ENCODE measurements at places on chromosomes 6 and 20.

DNA sequence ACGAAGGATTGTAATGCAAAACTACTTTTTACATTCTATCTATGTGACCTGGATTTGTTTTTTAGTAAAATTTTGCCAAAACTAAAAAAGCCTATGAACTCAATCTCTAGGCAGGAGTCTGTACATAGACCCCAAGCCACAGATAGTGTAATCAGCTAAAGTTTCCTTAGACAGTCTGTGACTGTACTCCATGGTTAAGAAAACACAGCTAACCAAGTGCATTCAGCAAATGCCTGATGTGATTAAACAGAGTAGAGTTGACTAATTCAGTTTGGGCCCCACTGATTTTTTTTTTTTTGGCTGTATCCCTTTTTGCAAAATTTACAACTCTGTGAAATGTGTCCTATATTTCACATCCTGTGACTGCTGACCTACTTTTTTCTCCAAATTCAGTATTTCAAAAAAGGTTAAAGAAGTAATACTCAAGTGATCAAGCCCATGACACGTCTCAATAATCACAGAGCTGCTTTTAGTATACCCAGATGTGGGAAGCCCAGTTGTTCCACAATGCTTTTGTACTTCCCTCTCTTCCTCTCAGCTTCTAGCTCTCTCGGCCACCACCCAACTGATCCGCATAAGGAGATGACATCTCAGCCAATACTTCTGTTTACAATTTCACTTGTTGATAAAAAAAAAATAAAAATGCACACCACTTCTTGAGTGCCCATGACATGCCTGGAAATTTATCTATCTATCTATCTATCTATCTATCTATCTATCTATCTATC lies 108.8 kb upstream of the TBX18 start:
- peak; percentile 34 for DNase-seq

DNA sequence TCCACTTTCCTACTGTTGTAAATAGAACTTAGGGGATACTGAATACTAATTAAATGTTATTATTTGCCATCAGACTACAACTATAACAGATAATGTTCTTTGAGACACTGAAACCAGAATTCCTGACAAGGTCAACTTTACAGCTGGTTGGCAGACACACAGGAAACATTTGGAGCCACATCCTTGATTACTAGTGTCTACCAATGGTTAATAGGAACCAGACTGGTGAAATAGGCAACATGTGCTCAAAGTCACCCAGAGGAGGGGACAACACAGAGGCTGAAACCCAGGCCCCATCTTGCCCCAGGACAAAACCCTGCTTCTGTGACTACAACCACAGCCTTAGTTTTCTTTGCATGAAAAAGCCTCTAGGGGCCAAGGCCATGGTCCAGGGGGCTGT lies 47.8 kb upstream of the NT5E start:
- DNase-seq = no peak

- DNase-seq = no peak
Measured at GRCh38 chr6:131923356-131923755, 27.8 kb downstream of the CCN2 start.

- peak; percentile 79 for DNase-seq
Measured at GRCh38 chr6:81485395-81485794, 267.1 kb downstream of the TENT5A start.

GRCh38 chr6:49543087-49543858 lies 7.2 kb upstream of the C6orf141 start:
- no peak for DNase-seq

DNA sequence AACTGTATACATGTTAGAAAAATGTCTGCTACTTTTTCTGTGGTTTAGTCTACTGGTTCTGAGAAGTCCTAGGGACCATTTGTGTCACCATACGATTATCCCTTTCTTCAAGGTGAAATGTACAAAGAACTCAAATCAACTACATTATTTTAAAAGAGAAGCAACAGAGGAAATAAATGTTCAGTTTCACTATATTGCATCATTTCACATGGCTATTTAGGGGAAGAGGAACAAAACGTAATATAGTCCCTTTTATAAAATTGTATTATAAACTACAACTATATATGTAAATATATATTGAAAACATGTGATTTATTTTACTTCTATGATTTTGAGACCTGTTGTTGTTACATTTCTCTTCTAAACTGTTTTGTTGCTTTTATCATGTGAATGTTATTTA lies 1308.0 kb downstream of the EPHA7 start:
- no peak for DNase-seq

- no peak for DNase-seq
Measured at GRCh38 chr6:83092756-83093399, 25.4 kb downstream of the DOP1A start.

DNA sequence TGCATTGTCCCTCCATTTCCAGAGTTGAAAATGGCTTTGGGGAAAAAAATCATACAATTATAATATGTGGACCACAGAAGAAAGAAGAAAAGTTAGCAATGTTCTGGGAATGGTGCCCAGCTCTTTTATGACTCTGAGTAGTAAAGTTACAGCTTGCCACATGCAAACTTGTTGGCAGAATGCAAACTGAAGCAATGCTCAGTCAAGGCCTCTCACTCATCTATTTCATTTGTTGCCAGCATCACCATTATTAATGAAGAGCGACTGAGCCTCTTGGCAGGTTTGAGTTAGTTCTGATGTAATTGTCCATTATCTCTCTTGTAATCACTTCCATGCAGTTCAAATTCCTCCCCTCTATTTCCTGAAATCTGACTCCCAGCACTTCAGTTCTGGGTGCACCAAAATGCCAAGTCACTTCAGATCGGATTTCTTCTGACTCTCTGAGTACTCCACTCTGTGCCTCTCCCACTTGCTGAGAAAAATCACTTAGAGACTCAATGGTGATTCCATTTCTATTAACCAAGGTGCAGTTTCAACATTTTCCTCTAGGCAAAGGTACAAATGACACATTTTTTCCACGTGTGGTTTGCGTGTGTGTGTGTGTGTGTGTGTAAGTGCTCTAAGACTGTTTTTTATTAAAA lies 154.4 kb upstream of the STMND1 start:
- peak; percentile 99 for DNase-seq

- DNase-seq = no peak
Measured at GRCh38 chr6:29764422-29765196, 41.4 kb downstream of the HLA-F start.

GRCh38 chr6:166952121-166952520 lies 4.2 kb downstream of the RNASET2 start:
- no peak for DNase-seq

GRCh38 chr6:39320363-39320984 lies 2.0 kb downstream of the KCNK16 start:
- DNase-seq = no peak

GRCh38 chr20:6407163-6407562 lies 284.3 kb upstream of the FERMT1 start:
- no peak for DNase-seq

GRCh38 chr6:107293350-107293749 lies 166.0 kb downstream of the PDSS2 start:
- no peak for DNase-seq

- DNase-seq = no peak
Measured at GRCh38 chr20:5996765-5997164, 46.3 kb downstream of the MCM8 start.

DNA sequence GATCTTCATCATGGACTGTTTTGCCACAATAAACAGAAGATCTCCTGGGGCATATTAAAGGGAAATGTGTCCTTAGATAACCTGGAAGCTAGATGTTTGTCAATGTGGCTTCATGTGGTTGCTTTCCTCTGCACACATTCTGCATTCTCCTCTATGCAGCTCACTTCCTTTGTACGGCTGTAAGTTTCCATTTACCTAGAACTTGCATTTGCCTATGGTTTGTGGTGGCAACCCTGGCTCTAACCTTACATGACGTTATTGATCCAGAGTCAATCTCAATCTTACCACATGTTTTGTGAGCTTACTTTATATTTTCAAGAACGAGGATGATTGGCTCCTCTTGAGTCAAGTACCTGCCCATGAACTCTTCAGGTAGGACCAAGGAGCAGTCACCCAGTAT lies 863.1 kb downstream of the MAFB start:
- no peak for DNase-seq

- no peak for DNase-seq
Measured at GRCh38 chr6:43127877-43128276, 43.2 kb upstream of the SRF start.

DNA sequence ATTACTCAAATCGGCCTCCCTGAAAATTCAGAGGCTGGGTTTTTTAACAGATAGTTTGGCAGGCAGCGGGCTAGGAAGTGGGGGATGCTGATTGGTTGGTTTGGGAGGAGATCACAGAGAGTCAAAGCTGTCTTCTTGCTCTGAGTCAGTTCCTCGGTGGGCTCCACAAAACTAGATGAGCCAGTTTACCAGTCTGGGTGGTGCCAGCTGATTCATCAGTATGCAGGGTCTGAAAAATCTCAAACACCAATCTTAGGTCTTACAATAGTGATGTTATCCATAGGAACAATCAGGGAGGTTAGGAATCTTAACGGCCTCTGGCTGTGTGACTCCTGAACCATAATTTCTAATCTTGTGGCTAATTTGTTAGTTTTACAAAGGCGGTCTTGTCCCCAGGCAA lies 190.7 kb downstream of the C6orf118 start:
- no peak for DNase-seq

GRCh38 chr6:146026873-146027272 lies 2.0 kb upstream of the GRM1 start:
- DNase-seq = no peak

GRCh38 chr6:17167327-17167979 lies 65.6 kb downstream of the STMND1 start:
- DNase-seq = no peak

DNA sequence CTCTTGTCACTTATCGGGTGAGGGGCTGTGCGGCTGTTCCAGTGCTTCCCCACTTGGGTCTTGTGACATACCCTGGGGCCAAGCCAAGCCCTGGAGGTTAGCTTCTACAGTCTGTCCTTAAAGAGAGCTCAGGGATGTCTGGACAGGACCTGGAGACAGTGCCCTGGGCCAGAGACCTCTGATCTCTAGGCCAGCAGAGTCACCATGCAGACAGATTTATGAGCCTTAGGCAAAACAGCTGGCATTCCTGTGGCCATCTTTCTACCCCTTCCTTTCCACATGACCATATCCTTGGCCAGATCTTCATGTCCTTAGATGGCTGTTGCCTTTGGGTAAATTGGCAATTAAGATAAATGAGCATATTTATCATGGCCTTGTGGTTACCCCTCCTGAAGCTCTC lies 678.6 kb downstream of the MAFB start:
- DNase-seq = no peak

DNA sequence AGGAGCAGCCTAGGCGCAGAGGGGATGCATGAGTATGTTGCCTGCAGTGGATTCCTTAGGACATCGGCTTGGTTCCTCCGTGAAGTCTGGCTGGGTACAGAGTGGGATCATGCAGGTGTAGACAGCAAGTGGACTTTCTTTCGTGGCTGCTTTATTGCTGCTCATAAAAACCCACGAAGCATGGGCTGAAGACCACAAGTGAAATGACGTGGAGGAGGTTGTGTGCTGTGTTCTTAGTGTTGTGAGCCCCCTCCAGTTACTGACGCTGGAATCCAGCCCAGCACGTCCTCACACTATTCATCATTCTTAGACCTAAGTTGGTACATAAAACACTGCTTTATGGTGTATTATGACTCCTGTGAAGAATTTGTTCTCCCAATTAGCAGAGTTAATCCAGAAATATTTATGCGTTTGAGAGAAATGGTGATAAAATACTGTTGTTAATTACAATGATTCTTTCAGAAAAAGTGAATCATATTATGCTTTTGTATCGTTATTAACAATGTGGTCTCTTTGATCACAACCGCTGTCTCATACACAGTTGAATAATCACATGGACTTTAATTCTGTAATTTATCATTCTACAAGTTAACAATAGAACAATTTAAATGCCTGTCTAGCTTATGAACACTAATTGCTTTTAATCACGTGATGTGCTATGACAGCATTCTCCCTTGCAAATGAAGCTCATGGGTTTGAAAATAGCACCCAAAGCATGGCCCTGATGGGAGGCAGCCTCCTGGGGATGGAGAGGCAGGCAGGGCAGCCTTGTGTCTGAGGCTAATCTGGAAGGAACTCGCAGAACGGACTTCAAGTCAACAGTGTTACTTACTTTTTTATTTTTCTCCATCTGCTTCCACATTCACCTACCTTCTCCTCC lies 233.9 kb upstream of the SYNDIG1 start:
- DNase-seq = peak; percentile 0

- DNase-seq = no peak
Measured at GRCh38 chr6:3575166-3575565, 118.3 kb upstream of the SLC22A23 start.

DNA sequence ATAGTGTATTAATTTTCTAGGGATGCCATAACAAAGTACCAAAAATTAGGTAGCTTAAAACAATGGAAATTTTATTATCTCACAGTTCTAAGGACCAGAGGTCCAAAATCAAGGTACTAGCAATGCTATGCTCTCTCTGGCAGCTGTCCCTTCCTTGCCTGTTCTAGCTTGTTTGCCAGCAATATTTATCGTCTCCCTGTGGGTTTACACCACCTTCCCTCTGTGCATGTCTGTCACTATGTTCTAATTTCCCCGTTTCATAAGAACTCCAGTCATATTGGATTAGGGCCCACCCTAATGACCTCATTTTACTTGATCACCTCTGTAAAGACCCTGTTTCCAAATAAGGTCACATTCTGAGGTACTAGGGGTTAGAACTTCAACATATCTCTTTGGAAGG lies 217.2 kb downstream of the IBTK start:
- DNase-seq = no peak

DNA sequence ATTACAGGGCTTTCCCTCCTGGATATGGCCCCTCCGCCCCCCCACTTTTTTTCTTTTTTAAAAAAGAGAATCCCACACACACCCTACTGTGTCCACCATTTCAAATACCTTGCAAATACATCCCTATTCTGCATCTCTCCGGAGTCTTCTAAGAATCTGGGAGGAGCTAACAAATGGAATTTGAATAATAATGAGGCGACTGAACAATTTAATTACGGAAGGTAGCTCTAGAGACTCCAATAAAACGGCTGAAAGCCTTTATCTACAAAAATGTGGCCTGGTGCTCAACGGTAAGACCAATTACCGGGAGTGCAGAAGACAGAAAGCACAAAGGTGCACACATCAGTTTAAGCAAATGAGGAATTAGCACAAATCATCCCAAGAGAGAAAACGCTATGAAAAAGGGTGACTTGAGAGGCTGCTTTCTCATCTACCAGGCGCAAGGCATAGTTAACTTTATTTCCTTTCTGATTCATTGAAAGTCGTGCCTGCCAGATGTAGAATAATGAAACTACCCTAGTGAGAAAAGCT lies 1.8 kb downstream of the RRAGD start:
- no peak for DNase-seq

DNA sequence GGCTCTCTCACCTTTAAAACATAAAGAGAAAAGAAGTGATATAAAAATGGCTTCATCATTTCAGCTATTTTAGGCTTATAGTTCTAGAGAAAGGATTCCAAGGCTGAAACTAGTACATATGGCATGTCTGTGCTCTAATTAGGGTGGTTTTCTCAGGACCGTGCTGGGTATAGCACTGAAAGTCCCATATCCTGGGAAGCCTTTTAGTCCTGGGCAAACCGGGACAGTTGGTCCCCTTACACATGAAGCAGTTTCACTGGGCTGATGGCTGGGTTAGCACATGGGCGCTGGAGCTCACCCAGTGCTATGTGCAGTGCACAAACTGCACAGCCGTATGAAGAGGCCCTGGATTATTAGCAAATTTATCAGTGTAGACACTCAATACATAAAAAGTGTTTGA lies 110.5 kb downstream of the SGK1 start:
- no peak for DNase-seq
